ENCODE measurements at places on chromosomes 3 and 15. TPM values are rescaled to one million over a fixed set of nuclear protein-coding genes. Genes with fewer than 3 reads are reported as not detected.

GRCh38 chr3:58429657-58430056, 4.0 kb downstream of the PDHB start:
- peaks cover 76% of the 10 kb centered on the region for H3K36me3 ChIP-seq
- H3K27ac ChIP-seq: no peak overlapping the region
- peaks cover 36% of the 10 kb centered on the region for H3K4me1 ChIP-seq
- H3K4me3 ChIP-seq: no peak overlapping the region
- H3K27me3 ChIP-seq: no peaks in the 10 kb centered on the region
- DNase-seq: no peak

WDR72 gene
- polyA plus RNA-seq: not detected

- no peaks in the 10 kb centered on the region for H3K27me3 ChIP-seq
- H3K36me3 ChIP-seq: no peaks in the 10 kb centered on the region
- H3K27ac ChIP-seq: no peak overlapping the region
- no peaks in the 10 kb centered on the region for H3K4me1 ChIP-seq
- DNase-seq: no peak
- H3K4me3 ChIP-seq: no peak overlapping the region
Measured at GRCh38 chr3:131658115-131658514, 155.3 kb upstream of the MRPL3 start.

ZBBX gene
- polyA plus RNA-seq: not detected

DNA sequence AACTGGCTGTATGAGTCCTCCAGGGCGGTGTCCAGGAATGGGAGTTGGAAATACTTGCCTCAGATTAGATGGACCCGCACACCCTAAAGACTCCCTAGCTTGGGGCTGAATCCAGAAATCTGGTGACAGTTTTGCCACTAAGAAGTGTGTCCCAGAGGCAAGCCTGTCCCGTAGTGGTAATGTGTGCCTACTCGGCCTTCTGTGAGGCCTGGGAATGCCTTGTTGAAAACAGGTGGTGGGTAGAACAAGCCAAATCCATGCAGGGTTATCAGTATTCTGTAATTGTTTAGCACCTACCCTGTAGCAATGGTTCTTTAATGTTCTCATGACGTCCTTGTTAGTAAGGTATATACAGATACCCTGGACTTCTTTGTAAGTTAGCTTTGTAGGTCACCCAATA, 1.6 kb downstream of the C3orf52 start:
- peaks cover 2% of the 10 kb centered on the region for H3K27me3 ChIP-seq
- DNase-seq: no peak
- H3K4me3 ChIP-seq: no peak overlapping the region
- H3K27ac ChIP-seq: no peak overlapping the region
- H3K36me3 ChIP-seq: no peaks in the 10 kb centered on the region

DNA sequence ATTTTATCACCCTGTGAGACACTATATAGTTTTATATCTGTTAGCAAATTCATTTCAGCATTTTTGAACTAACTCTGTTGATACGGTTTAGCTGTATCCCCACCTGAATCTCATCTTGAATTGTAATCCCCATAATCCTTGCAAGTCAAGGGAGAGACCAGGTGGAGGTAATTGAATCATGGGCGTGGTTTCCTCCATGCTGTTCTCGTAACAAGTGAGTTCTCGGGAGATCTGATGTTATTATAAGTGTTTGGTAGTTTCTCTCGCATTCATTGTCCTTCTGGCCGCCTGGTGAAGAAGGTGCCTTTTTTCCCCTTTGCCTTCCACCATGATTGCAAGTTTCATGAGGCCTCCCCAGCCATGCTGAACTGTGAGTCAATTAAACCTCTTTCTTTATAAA, 53.2 kb upstream of the TMC3 start:
- no peaks in the 10 kb centered on the region for H3K27me3 ChIP-seq
- no peak overlapping the region for H3K4me3 ChIP-seq
- DNase-seq: no peak
- H3K4me1 ChIP-seq: no peaks in the 10 kb centered on the region

Measured in spleen (tissue), 13 donors.